ENCODE measurements at places on chromosomes 12 and 14. TPM values are rescaled to one million over a fixed set of nuclear protein-coding genes. Genes with fewer than 3 reads are reported as not detected.

Gene ALDH1L2
- total RNA-seq = 1.6 TPM

Gene PTPN6
- total RNA-seq = 0.29 TPM

Gene NANOG
- not detected for total RNA-seq

Gene AVPR1A
- total RNA-seq = not detected

Gene APOF
- not detected for total RNA-seq

Gene GON7
- 10.3 TPM for total RNA-seq

Gene GALNT6
- 102 TPM for total RNA-seq

Gene ADAM20
- total RNA-seq = 0.47 TPM

Gene TSPAN8
- not detected for total RNA-seq

Gene ABCC9
- 1.1 TPM for total RNA-seq

Gene TCL1A
- not detected for total RNA-seq

Gene KIF5A
- 0.10 TPM for total RNA-seq

Gene FSCB
- not detected for total RNA-seq

Gene SLC25A47
- total RNA-seq = 0.05 TPM

Gene ACOT6
- total RNA-seq = not detected

Gene RNASE7
- not detected for total RNA-seq

Gene PRIMA1
- not detected for total RNA-seq

Gene ABCD4
- total RNA-seq = 51.2 TPM

Gene TAS2R19
- total RNA-seq = 6.9 TPM

Data from glomerular endothelial cell (primary cell).